Stimulated activated CD8-positive, alpha-beta memory T cell treated with anti-CD3 and anti-CD28 coated beads, Interleukin-4, amount 100 ng/mL, for 1 hour (primary cell): ENCODE measurements at places on chromosomes 6 and 20.

GRCh38 chr6:2687456-2687855 lies 63.3 kb downstream of the MYLK4 start:
- DNase-seq, result no peak

DNA sequence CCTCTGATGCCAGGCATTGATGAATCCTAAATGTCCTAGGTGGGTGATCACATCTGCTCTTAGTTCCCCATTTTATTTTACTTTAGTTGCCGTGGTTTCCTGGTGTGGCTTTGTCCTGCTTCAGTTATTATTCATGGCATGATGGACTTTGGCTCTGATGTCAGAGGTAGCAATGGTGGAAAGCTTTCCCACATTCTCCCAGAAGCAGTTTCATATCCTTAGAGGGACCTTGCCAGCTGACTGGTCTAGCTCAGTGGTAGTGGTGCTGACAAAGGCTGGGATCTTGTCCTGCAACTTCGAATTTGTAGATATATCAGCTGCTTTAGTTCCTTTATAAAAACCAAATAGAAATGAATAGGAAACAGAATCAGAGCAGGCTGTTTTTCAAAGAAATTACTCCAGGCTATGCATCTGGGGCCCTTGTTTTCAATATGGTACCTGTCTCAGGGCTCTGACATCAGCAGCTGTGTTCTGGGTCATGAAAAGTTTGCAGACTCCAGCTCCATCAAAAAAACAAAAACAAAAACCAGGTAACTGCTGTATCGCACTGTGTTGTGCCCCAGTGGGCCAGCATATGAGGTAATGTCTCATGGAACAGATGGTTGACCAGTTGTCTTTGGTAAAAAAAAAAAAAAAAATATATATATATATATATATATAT lies 133.7 kb downstream of the PLCB4 start:
- no peak for DNase-seq

DNA sequence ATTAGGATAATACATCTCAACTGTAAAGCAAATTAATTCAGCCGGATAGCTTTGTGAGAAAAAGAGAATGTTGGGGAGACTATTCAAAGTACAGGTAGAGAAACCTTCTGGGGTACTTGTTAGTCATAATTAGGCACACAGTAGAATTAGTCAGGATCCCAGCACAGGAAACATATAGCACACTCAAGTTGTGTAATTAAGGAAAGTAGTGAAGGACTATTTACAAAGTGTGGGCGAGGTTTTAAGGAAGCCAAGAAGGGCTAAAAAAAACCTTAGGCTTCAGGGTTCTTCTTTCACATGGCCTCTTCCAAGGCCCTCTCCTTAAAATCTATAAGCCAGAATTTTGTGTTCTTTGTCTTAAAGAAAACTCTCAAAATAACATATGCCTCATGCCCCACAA lies 126.7 kb downstream of the RTN4IP1 start:
- DNase-seq, result no peak

- DNase-seq, result no peak
Measured at GRCh38 chr6:167826896-167827582, at the start of gene AFDN. AFDN (plus strand) TSS chr6:167826911; CDS start chr6:167827133, 222 bp downstream.

DNA sequence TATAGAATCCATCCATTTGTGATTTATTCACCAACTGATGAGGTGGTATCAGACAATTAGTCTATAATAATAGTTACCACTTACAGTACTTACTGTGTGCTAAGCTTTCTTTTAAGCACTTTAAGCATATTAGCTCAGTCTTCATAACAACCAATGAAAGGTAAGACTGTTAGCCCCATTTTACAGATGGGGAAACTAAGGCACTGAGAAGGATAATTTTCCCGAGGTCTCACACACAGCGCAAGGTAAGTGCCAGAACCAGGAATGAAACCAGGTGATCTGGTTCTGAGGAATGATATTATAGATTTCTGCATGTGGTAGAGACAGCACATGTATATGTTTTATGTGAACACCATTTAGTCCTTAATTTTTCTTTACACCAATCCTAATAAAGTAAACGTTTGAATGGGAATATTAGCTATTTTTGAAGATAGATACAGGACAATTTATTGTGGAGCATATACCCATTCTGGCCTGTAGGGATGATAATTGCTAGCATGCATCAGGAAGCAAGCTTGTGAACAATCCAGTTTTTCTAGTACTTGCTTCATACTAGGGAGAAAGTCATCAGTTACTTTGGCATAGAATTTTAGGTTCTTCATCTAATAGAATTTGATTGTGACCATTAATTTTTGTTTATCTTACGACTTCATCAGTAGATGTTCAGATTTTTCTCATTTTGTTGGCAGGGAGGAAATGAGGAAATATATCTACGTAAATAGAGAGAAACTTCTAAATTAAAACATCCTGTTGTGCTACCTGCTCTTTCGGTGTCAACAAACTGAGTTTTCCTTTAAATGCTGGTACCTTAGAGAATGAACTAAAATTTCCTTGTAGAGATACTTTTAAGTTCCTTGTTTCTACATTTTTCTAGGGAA lies 3.0 kb downstream of the YWHAB start:
- DNase-seq, result no peak

- no peak for DNase-seq
Measured at GRCh38 chr6:151624481-151624880, 130.7 kb downstream of the CCDC170 start.

GRCh38 chr6:11315743-11316437 lies 83.4 kb upstream of the NEDD9 start:
- DNase-seq, result no peak

GRCh38 chr6:49155316-49155715 lies 307.7 kb downstream of the MMUT start:
- no peak for DNase-seq

DNA sequence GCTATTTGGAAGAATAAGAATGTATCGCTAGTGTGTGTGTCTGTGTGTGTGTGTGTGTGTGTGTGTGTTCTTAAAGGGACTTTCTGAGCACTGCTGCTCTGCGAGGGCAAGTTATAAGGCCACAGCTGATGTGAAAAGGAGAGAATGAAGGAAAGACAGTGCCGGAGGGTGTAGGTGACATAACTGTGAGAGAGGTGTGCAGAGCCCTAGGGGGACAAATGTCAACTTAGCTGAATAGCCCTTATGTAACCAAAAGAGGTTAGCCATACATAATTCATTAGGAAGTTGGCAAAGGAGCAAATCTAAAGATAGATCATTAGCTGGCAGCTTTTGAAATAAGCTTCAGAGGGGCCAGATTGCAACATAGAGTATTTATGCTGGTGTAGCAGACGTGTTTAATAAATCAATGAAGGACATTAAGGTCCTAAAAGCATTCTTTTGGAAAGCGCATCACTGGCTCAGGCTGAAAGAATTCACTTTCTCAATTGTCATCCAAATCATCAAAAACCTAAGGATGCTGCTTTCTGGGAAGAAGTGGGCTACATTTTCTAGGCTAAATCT lies 81.0 kb downstream of the NDUFAF5 start:
- no peak for DNase-seq
